Colonic mucosa (tissue), 4 donors: ENCODE measurements at places on chromosomes 13 and 19. TPM values are rescaled to one million over a fixed set of nuclear protein-coding genes. Genes with fewer than 3 reads are reported as not detected.

PRTN3 gene
- total RNA-seq = not detected

ZNF564 gene
- total RNA-seq = 14.8 TPM

ZNF497 gene
- 0.98 TPM for total RNA-seq

NPAS1 gene
- 0.35 TPM for total RNA-seq

TBC1D17 gene
- total RNA-seq = 29.4 TPM

FXYD3 gene
- total RNA-seq = 1,386 TPM

PLVAP gene
- 20.8 TPM for total RNA-seq

TPTE2 gene
- not detected for total RNA-seq

C13orf42 gene
- total RNA-seq = not detected

UBE2L5 gene
- total RNA-seq = not detected

CACNG6 gene
- not detected for total RNA-seq

ZNF492 gene
- 1.8 TPM for total RNA-seq

MBD3L2 gene
- not detected for total RNA-seq

KCNN4 gene
- 25.4 TPM for total RNA-seq

CBY2 gene
- not detected for total RNA-seq

EID2 gene
- 11.9 TPM for total RNA-seq

C19orf67 gene
- not detected for total RNA-seq

RXFP2 gene
- not detected for total RNA-seq

FFAR1 gene
- not detected for total RNA-seq

ZNF222 gene
- total RNA-seq = 2.4 TPM

HSD17B14 gene
- 2.8 TPM for total RNA-seq

NLRP5 gene
- total RNA-seq = not detected

EPSTI1 gene
- 16.8 TPM for total RNA-seq

ACP7 gene
- total RNA-seq = not detected

ZNF132 gene
- total RNA-seq = 2.6 TPM

DCT gene
- total RNA-seq = 0.11 TPM

RFPL4A gene
- not detected for total RNA-seq

TBXA2R gene
- 1.7 TPM for total RNA-seq

ACER1 gene
- total RNA-seq = not detected

DIRAS1 gene
- total RNA-seq = 1.7 TPM

ZNF93 gene
- total RNA-seq = 4.9 TPM

ZGLP1 gene
- 0.96 TPM for total RNA-seq
